ENCODE measurements at places on chromosomes 1 and 21.

DNA sequence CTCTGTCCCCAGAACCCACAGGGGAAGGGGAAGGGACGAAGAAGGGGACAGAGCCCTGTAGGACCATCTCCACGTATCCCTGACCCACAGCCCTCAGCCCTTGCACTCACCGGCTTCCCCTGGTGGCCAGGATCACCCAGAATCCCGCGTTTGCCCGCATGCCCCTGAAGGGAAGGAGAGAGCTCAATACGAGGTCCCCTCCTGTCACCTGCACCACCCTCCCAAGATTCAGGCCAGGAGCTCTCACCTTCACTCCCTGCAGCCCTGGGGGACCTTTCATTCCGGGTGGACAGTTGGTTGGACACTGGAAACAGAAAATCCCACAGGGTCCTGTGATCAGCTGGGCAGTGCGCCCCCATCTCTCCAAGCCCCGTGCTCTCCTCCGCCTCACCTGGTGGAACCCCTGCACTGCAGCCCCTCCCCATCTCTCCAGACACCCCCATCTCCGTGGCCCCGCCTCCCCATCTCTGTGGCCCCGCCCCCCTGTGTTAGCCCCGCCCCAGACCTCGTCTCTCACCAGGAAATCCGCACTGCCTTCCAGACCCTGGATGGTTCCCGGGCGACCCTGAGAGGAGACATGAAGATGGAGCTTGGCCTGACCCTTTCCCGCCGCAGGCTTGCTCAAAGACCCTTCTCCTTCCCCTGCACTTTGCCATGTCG, 6.0 kb downstream of the COL9A2 start:
- DNase-seq, result no peak

DNA sequence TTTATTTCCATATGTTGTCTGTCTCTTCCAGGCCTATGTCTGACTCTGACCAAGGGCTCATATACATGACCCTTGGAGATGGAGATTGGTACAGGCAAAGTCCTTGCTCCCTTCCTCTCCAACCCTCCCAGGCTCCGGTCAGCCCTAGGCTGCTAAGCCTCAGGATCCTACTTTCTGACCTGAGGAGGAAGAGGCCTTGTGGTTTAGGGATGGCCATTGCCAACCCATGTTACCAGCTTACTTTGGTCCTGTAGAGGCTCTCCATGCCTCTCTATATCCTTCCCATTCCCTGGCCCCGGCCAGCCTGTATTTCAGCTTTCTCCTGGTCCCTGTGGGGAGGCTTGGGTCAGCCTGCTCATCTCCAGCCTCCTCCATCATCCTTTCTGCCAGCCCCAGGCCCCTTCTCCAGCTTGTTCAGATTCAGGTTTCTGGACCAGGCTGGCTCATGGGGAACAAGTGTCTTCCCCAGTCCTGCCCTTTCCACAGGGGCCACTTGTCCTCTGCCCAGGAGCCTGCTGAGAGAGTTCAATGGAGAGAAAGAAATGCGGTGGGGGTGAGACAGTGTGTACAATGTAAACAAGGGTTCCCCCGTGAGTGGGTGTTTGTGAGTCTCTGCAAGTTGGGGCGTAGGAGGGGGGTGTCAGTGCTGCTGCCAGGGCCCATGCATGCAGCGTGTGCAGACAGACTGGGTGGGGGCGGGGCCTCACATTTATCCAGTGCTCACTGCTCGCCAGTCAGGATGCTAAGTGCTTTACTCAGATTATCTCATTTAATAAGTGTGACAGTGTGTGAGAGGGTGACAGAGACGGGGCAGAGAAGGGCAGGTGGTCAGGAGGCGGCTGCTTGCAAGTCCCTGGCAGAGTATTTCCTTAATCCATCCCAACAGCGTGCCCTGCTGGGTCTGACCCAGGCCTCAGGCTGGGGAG, 31.3 kb upstream of the FOXO6 start:
- no peak for DNase-seq

DNA sequence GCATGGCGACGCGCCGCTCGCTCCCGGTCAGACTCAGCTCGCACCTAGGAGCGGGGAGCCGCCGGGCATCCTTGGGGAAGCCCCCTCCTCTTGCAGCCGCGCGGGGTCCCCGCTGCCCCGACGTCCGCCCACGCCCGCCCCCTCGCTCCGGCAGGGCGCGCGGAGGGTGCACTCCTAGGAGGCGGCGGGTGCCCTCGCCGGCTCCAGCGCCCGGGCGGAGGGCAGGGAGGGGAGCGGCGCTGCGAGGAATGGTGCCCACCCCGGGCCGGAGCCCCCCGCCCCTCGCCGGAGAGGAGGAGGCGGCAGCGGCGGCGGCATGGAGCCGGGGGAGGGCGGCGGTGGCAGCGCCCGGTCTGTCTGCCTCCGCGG, 488 bp downstream of the FAM78B start:
- DNase-seq, result no peak

- DNase-seq, result no peak
These were observed 1530.9 kb upstream of the B3GALT2 start for GRCh38 chr1:194717334-194717733.

DNA sequence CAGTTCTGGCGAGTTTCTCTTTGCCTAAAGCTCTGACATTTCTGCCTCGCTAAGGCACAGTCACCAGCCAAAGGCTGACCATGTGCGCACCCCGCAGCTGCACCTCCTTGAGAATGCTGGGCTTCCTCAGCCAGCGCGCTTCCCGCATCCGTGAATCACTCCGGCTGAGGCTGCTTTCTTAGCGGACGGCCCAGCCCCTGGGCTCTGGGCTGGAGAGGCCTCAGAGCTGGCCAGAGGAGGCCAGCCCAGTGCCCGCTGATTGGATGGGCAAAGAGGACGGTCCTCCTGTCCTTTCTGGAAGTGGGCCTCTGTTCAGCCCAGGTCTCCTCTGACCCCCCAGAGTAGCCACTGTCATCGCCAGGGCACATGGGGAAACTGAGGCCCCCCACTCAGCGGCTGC, 56.1 kb downstream of the PRDM16 start:
- no peak for DNase-seq

DNA sequence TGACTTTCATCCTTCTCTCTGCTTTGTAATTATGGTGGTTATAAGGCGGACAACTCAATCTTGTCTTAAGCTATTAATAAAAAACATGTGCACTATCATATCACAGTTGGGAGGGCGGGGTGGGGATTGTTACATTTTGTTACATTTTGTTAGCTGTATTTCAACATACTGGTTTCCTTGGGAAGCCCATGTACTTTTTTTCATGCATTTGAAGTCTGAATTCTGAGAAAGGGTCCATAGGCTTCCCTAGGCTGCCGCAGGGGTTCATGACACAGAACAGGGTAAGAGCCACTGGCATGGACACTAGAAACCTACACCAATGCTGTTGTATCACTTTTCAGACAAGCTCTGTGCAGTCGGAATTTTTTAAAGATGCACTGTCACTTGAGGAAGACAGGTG, 178.8 kb downstream of the ETS2 start:
- DNase-seq, result no peak

DNA sequence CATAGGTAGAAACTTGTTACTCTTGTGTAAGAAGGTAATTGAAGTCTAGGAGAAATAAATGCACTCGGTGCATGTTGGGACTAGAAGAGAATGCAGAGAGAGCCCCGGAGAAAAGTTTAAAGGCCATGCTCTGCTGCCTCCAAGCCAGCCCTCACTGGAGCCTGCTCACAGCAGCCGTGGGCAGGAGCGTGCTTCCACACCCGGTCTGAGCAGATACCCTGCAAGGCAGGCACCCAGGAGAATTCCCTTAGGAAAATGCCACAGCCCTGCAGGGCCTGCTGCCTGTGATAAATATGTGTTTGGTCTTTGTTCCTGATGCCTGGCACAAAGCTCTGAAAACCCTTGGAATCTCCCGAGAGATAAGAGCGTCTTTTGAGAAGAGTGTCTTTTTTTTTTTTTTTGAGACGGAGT, 22.8 kb downstream of the C2CD2 start:
- DNase-seq, result no peak

DNA sequence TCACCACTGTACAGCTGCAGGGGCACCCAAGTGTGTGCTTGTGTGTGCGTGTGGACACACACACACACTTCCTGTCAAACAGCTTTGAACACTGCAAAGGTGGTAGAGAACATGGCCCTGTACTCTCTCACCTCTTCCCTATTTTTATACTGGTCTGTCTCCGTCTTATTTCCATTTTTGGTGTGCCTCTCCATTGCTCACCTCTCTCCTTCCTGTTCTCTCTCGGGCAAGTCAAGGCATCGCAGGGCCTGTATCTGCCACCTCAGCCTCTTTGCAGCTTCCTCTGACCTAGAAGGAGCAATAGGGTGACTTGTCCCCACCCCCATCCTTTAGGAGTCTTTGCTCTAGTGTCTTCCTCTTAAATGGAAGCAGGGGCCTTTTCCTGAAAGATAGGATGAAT, 2.2 kb downstream of the SMCP start:
- DNase-seq, result no peak

DNA sequence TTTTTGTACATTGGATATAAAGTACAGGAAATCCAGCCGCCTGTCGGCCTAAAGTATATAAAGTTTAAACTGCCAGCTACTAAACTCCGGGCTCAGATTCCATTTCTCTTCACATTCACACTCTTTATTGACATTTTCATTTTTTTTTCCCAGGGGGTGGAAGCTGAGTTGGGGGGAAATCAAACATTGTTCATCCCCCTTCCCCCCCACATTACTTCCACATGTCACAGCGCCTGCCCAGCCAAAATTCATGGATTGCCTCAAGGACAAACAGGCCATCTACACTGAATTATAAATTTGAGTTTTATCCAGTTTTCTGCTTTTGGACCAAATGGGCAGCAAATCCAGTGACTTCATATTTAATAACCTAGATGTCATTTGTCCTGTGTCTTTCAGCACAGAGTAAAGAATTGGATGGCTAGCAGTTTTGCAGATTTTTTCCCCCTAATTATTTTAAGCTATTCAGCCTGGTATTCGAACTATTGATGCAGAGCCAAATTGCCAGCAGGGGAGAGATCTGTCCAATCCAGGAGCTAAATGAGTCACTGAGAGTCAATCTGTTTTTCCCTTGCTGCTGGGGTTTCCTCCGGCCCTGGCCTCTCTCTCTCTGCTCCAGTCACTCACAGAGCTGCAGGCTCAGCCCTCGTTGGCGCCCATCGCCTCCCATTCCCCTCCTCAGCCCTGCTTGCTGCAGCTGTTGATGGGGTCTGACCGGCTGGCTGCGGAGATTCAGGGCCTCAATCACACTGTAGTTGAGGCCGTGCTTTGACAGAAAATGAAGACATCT, 98.0 kb downstream of the LMO4 start:
- peak; percentile 13 for DNase-seq

GRCh38 chr1:171160639-171161354, 24.3 kb upstream of the FMO2 start:
- no peak for DNase-seq

GRCh38 chr1:192626366-192627179, 9.4 kb upstream of the RGS13 start:
- no peak for DNase-seq

- DNase-seq, result peak; percentile 43
These were observed 65.7 kb downstream of the RUNX3 start for GRCh38 chr1:24864370-24864777.

DNA sequence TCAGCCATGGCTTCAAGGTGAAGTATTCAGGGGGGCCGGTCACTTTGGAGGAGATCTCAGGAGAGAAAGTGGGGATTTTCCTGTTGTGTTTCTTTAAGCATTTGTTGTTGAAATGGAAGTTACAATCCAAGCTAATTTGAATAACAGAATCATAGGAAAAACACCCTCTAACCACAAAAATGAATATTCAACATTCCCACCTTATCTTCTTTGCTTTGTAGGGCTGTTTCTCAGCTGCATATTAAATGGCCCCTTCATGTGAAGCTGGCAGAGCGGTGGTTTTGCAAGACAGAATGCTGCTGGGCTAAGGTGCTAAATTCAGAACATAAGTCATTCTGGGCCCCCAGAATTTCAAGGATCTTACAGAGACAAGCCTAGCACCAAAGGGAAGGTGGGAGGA, 279.0 kb downstream of the RRAGC start:
- DNase-seq, result no peak

DNA sequence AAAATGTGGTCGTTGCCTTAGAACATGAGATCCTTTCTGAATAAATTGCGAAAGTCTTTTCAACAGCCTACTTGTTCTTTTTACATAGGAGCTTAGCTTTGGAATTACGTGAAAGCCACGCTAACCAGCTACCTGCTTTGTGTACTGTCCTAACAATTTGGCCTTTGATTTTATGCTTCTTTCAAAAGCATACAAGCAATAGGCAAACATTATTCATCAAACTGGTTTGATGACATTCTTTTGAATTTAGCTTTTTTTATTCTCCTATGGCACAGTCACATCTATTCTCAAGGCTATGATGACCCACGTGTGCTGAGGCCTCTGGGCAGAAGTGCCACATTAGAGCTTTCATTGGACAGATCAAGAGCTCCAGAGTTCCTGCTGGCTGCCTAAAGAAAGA, 178.0 kb upstream of the DPT start:
- no peak for DNase-seq

DNA sequence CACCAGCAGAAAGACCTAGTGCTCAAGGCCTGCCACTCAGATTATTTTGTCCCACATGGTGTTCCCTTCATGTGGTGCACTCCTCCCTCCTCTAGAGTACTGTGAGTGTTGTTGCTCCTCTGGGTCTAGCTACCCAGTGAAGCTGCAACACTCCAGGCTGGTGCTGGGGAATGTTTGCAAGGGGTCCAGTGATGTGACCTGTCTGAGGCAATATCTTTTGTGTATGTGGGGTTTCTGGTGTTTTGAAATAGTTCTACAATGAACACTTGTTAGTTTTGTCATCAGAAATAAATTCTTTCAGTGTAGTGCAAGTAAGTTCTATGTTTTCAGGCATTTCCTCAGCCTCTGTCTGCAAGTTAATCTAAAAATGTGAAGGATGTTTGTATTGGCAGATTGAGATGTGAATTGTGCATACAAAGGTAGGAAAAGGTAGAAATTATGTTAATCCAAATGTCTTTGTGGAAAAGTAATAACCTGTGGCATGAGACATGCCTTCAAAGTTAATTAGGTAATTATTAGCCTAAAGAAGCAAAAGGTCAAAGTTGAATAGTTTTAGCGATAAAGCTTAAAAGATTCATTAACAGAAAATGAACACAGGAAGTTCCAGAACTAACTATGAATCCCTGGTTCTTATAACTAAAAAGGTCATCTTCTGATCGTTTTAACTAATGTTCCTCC, 616.8 kb downstream of the LTN1 start:
- no peak for DNase-seq

DNA sequence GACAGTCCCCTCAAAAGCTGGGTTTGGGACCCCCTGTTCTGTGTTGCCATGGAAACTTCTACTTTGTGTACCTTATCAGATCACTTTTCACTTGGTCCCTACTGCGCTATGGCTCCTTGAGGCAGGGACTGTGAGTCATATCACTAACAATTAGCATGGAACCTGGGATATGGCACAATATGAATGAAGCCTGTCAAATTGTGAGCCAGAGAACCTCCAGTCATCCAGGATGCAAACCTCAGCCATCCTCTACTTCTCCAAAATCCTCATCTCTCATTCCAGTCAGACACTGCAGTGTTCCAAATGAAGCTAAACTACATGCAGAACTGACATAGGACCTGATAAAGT, 11.2 kb upstream of the CAPZB start:
- no peak for DNase-seq
